ENCODE measurements at places on chromosomes 1 and 21.

GRCh38 chr1:163655565-163655964, 333.8 kb downstream of the NUF2 start:
- DNase-seq: no peak

DNA sequence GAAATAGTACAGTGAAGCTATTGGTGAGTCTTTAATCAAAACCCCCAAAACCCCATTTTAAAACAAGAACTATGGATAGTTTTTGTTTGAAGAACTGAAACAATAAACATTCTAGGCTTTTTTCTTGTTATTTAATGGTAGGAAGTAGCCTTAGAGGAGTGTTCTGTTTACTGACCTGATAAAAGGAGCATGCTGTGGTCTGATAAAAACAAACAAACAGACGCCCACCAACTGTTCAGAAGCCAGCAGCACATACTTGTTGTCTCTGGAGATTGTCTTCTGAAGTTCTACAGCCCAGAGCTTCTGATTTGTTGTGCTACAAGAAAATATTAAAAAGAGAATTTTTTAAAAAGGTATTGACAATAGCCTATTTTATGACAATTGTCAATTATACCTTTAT, 54.1 kb upstream of the CFAP298 start:
- no peak for DNase-seq

DNA sequence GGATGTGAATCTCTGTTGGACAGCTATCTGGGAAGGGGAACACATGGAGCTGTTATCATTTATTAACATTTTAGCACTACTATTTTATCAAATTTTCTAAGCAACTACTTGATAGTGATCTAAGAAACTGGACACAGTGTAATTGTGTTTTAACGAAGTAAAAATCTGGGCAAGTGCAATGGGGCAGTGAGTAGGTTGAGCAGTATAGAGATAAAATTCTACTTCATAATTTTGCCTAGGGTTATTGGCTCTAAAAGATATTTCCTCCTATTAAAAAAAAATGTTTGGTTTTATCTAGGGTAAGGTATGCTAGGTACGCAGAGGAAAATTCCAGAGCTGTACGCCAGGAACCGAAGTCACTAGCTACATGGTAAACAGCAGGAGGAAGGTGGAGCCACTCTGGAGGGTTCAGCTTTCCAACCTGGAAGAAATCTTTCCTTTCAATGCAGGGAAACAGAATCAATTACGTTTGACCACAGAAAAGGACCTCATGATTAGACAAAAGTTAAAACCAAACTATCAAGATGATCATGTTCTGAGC, 43.3 kb downstream of the BCAR3 start:
- DNase-seq: no peak

GRCh38 chr1:56578138-56578962, 1.0 kb downstream of the PLPP3 start:
- no peak for DNase-seq

Measured in stimulated activated CD8-positive, alpha-beta memory T cell treated with anti-CD3 and anti-CD28 coated beads, Interleukin-4, amount 100 ng/mL, for 24 hours (primary cell).